Lower lobe of right lung (tissue), 2 donors: ENCODE measurements at places on chromosomes 3 and 15. TPM values are rescaled to one million over a fixed set of nuclear protein-coding genes. Genes with fewer than 3 reads are reported as not detected.

Gene GOLGA8O
- total RNA-seq = not detected

DNA sequence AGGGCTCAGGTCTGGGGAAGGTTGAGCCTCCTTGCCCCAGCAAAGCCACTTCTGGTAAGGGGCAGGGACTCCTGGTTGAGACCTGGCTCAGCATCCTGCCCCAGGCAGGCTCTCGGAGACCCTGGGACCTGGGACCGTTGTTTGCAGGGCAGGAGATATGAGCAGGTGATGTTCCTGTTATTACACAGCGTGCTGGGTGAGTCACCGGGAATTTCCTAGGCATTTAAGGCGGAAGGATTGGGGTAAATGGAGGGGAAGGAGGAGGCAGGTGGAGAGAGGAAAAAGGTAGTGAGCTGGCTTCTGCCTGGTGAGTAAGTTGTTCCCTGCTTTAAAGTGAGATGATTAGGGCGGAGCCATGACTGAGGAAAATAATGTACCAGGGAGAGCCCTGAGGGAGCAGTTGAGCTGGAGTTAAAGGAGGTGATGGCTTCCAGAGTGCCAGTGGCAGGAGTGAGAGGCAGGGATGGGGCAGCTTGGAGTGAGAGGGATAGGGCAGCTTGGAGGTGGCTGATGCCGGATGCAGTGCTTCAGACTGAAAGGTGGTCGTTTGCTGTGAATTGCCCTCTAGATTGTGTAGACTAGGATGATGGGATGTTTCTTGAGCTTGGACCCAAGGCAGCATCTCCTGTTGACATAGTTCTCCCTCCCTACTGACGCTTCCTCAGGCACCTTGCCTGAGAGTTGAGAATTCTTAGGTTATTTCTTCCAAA is 79.4 kb downstream of the AAGAB start:
- DNase-seq = no peak
- no peaks in the 10 kb centered on the region for H3K27me3 ChIP-seq
- H3K4me1 ChIP-seq = peaks cover 40% of the 10 kb centered on the region
- peaks cover 28% of the 10 kb centered on the region for H3K36me3 ChIP-seq
- H3K27ac ChIP-seq = peak overlapping the region; percentile 61

Gene MCTP2
- 36.1 TPM for total RNA-seq

- no peaks in the 10 kb centered on the region for H3K36me3 ChIP-seq
- H3K27me3 ChIP-seq = peaks cover 1% of the 10 kb centered on the region
- H3K4me3 ChIP-seq = no peak overlapping the region
- H3K4me1 ChIP-seq = no peaks in the 10 kb centered on the region
These were observed 61.8 kb upstream of the CHRNB4 start for GRCh38 chr15:78702609-78703333.

GRCh38 chr3:77025471-77025870 is 14.4 kb upstream of the ROBO2 start:
- no peaks in the 10 kb centered on the region for H3K27me3 ChIP-seq
- DNase-seq = no peak
- no peak overlapping the region for H3K27ac ChIP-seq
- no peak overlapping the region for H3K4me3 ChIP-seq

- peaks cover 55% of the 10 kb centered on the region for H3K27me3 ChIP-seq
- no peak overlapping the region for H3K4me3 ChIP-seq
- no peak overlapping the region for H3K27ac ChIP-seq
- DNase-seq = no peak
These were observed 6.4 kb upstream of the ISL2 start for GRCh38 chr15:76330080-76330680.

- H3K27ac ChIP-seq = no peak overlapping the region
- DNase-seq = no peak
- no peaks in the 10 kb centered on the region for H3K27me3 ChIP-seq
These were observed 61.4 kb downstream of the GADL1 start for GRCh38 chr3:30832961-30833575.
